Left ventricle myocardium superior (tissue), 1 donor: ENCODE measurements at places on chromosomes 7 and 10. TPM values are rescaled to one million over a fixed set of nuclear protein-coding genes. Genes with fewer than 3 reads are reported as not detected.

Gene SFR1
- total RNA-seq, result 5.2 TPM

Gene AGBL3
- 1.1 TPM for total RNA-seq

Gene NPSR1
- not detected for total RNA-seq

Gene VAX1
- total RNA-seq, result not detected

Gene C10orf105
- 0.07 TPM for total RNA-seq

Gene ARHGEF35
- total RNA-seq, result 0.94 TPM

Gene POT1
- total RNA-seq, result 16.9 TPM

Gene CCDC172
- total RNA-seq, result not detected

Gene GPER1
- total RNA-seq, result 2.8 TPM

Gene PIP
- not detected for total RNA-seq

Gene ADIRF
- total RNA-seq, result 41.8 TPM

Gene NUTM2A
- 1.9 TPM for total RNA-seq

Gene GSDME
- total RNA-seq, result 5.3 TPM

Gene PRSS1
- total RNA-seq, result not detected

Gene ABCC2
- 0.25 TPM for total RNA-seq

Gene ANKRD30A
- not detected for total RNA-seq

Gene IQCE
- 11.9 TPM for total RNA-seq

Gene DNAJB6
- total RNA-seq, result 193 TPM

Gene SRRM3
- 17.2 TPM for total RNA-seq

Gene ZNRF2
- 8.6 TPM for total RNA-seq

Gene KCNMA1
- 2.5 TPM for total RNA-seq

Gene ITGB8
- 4.8 TPM for total RNA-seq

Gene CYP2C8
- total RNA-seq, result not detected

Gene NMT2
- total RNA-seq, result 14.9 TPM
